IPS DF 19.7 (cell line): ENCODE measurements at places on chromosomes 11 and 22.

DNA sequence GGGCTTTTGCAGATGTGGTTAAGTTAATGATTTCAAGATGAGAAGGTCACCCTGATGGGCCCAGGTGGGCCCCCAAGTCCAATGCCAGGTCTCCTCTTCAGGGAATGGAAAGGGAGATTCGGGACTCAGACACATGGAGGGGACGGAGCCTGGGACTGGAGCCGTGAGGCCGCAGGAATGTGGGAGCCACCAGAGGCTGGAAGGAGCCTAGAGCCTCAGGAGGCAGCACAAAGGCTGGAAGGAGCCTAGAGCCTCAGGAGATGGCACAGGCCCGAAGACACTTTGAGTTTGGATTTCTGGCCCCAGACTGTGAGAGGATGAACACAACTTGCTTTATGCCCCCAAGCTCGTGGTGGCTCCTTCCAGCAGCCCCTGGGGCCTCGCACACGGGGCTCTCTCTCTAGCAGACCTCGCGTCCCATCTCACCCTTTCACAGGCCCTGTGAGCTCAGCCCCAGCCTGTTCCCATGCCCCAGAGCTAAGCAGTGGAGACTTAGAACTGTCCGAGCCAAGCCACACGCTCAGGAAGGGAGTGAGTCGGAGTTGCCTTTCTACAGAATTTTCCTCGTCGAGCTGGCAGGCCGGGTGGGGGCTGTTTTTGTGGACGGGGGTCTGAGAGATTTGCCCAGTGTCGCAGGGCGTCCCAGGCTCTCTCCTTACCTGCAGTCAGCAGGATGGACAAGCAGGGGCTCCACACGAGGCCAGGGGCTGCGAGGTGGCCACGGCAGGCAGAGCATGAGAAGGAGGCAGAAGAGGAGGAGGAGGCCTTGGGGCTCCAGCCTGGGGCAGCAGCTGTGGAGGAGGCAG is 937.6 kb downstream of the BRD1 start:
- no peak for DNase-seq

- DNase-seq: no peak
Measured at GRCh38 chr11:12998336-12998735, 10.8 kb upstream of the RASSF10 start.

DNA sequence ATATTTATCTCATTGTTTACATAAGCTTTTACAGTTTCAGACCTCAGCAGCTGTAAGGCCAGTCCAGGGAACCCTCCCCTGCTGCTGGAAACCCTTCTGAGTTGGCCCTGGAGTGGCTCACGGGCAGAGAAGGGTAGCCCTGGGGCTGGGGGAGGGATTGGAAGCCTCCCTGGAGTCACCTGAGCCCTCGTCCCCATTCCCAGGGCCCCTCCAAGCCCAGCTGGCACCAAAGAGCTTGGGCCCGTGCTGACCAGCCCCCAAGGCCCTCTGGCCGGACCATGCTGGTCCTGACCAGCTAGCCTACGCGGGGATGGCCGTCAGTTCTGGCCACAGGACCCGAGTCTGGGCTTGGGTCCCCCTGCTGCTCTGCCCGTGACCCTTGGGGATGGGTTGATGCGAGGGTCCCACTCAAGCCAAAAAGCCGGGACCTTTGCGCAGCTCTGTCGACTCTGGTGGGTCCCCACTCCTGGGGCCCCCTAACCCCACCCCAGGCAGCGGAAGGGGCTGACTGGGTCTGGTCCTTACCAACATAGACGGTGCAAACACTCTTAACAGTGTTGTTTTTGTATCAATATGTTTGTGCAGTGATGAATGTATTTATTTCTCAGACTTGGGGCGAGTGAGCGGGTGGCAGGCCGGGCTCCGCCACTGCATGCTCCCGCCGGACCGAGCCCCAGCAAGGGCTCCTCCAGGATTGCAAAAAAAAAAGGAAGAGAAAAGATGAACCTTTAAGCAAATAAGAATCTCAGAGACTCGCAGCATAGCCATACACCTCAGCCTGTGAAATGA is 17.5 kb upstream of the TMEM191C start:
- DNase-seq: no peak

DNA sequence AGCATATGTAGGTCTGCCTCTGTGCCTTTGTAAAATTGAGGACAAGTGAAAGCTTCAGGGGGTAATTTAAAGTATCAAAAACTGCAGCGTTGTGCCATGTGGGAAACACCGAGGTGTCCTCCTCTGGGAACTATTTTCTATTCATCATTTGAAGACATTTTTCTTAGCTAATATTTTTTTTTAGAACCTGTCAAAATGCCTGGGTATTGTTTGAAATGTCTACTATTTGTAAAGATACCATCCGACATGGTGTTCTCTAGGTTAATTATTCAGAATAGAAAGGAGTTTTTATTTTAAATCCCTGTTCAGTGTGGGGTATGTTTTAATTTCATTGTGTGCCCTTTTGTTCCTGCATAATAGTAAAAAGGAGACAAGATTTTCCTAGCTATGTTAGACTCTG is 490.8 kb downstream of the NELL1 start:
- DNase-seq: no peak

DNA sequence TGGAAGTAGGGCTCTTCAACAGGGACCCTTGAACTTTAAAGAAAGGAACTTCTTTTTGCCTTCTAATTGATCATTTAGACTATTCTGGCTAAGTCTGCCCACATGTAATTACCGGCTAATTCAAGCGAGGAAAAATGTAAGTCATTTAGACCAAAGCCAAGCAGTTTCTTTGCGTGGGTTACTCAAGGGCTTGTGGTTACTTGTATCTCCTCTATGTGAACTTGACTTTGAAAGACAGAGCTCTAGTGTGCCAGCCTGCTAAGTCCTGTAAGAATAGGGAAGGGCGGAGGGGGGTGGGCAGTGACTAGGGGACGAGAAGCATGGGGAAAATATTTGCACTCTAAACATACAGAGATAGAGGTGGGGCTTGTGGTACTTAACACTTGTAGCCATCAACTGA is 145.2 kb upstream of the TEAD1 start:
- no peak for DNase-seq

DNA sequence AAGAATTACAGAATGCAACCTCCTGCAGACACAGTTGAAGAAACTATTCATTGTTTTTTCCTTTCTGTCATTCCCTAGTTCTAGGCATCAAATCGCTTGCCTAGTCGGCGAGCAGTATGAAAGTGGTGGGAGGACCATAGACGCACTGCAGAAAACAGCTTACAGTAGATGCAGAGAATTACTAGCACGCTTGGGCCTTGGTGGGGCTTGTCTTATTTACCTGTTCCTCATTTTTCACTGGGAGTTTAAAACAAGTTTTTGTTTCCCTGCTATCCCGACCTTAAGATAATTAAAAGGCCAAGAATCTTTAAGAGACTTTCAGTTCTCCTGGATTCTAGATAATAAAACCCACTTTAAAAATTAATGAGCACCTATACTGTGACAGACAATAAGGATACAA is 713 bp upstream of the ARL14EP start:
- no peak for DNase-seq

- no peak for DNase-seq
Measured at GRCh38 chr11:72236083-72236697, 7.8 kb downstream of the PHOX2A start.

DNA sequence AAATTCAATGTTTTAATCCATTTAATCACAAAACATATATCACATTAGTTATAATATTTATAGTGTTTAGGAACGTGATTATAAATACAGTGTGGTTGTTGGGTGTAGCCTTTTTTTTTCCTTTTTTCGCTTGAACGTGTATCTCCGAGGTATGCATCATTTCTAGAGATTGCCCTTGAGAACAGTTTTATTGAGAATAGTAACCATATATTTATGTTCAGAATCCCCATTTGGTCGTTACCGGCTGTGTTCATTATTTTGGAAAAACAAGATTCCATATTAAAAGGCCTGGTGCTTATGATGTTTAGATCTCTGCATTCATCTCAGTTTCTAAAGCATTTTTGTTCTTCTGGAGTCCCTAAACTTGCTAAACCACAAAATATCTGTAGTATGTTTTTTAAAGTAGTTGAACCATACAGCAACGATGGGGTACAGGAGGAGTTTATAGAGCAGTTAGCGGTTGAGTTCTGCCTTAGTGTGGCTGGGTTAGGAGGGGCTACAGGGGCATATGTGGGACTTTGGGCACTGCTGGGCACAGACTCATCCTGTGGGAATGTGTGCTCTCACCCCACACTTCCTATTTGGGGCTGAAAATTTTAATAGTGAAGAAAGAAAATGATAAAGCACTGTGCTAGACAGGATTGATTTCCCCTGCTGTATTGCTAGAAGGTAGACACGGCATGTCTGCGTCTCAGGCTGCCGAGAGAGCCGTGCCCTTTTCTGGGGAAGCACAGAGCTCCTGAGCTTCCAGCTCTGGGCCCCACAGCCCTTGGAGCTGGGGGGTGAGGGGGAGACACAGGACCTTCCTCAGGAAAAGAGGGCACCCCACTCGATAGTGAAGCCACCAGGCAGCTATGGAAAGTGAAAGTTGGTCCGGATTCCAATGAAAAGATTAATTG is 81.5 kb upstream of the PPARA start:
- no peak for DNase-seq

GRCh38 chr11:64245401-64245796 is 1.3 kb downstream of the PPP1R14B start:
- no peak for DNase-seq

DNA sequence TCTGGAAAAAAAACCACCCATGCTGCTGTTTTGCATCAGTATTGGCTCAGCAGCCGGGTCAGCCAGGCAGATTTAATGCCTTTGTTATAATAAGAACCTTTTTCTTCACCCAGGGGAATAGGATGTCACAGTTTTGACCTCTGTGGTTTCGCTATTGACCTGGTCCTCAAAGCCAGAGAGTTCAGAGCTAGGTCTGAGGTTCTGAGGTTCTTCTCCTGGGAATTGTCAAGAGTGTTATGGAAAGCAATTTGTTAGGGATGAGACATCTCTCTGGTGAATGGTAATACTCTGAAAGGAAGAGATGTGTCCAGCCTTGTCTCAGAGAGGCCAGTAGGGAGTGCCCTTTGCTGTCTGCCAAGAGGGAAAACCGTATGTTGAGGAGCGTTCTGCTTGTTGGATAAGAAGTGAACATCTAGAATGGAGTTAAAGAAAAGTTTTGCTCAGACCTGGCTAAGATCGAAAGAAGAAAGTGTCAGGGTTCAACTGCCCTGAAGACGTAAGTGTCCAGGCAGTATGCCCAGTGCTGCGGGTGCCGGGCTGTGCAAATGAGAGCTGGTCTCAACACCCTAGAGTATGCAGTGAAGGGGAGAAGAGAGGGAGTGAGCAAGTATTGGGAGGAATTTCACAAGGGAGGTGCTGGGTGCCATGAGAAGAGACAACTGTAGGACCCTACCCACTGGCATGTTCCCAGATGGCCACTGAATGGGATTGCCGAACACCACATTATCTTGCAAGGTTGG is 150.9 kb upstream of the TTC12 start:
- no peak for DNase-seq

DNA sequence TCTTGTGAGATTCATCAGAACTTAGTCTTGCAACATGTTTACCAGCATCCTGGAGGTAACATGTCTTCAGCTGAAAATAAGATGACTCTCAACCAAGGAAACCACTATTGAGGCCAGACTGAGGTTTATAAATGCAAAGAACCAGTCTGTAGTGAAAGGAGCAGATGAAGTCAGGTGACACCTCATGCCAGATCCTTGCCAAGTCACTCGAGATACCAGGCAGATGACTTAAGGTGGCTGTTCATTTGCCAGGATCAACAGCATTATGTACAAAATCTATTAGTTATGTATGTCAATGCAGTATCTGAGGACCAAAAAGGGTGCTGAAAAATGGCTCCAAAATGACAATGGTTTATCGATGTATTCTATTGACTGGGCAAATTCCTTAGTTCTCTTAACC is 100.0 kb upstream of the SOX6 start:
- no peak for DNase-seq

DNA sequence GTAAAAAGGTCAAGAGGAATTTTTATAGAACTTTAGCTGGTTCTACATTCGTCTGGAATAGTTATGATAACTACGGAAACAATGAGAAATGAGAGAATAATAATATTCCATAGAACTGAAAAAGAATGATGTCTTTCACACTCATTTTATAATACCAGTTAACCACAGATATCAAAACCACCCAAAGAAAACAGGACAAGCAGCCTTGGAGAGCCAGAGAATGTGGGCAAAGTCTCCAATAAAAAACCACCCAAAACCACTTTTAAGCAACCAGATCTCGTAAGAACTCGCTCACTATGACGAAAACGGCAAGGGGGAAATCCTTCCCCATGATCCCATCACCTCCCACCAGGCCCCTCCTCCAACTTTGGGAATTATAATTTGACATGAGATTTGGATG is 60.8 kb downstream of the ARHGAP32 start:
- no peak for DNase-seq

GRCh38 chr11:87456499-87456898 is 418.8 kb downstream of the TMEM135 start:
- no peak for DNase-seq

DNA sequence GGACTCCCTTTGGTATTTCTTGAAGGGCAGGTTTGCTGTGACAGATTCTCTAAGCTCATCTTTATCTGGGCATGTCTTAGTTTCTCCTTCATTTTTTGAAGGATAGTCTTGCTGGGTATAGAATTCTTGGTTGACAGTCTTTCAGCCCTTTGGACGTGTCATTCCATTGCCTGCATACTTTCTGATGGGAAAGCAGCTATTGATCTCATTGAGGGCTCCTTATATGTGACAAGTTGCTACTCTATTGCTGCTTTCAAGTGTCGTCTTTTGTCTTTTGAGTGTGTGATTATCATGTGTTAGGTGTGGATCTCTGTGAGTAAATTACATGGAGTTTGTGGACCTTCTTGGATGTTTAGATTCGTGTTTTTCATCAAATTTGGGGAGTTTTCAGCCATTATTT is 21.9 kb downstream of the IGHMBP2 start:
- no peak for DNase-seq

GRCh38 chr11:61533401-61533800 is 24.9 kb downstream of the LRRC10B start:
- no peak for DNase-seq

DNA sequence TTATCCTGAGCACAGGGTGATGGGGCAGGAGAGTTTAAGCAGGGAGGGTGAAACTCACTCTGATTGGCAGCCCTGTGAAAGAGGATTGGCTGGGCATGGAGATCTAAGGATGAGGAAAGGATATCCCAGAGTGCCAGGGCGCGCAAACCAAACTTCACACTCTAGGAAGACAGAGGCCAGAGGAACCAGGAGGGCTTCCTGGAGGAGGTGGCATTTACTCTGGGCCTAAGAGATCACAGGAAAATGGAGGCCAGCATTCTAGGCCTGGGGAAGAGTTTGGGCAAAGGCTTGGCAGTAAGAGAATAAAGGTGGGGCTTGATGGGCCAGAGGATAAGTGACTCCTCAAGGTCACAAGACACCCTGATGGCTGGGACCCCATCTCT is 377 bp upstream of the NCF4 start:
- no peak for DNase-seq

- DNase-seq: no peak
Measured at GRCh38 chr11:2662430-2663299, 37.1 kb downstream of the KCNQ1OT1 start.

DNA sequence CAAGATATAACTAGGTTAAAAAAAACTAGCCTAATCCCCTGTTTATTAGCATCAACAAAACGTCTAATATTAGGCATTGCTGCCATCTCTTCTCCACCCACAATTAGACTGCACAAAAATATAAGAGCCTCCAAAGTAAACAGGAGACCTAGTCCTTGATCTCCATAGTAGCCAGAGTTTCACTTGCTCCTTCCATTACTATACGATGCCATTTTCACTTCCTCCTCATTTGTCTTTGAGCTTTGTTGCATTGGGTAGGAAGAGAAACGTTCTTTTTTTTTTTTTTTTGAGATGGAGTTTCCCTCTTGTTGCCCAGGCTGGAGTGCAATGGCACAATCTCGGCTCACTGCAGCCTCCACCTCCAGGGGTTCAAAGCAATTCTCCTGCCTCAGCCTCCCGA is 42.3 kb upstream of the RDX start:
- no peak for DNase-seq

GRCh38 chr11:22069844-22070243 is 123.0 kb upstream of the ANO5 start:
- DNase-seq: no peak
